NCI-H2081 (cell line): ENCODE measurements at places on chromosomes 4 and X.

- no peak for DNase-seq
These were observed 3.3 kb upstream of the RPS4X start for GRCh38 chrX:72280321-72280845.

DNA sequence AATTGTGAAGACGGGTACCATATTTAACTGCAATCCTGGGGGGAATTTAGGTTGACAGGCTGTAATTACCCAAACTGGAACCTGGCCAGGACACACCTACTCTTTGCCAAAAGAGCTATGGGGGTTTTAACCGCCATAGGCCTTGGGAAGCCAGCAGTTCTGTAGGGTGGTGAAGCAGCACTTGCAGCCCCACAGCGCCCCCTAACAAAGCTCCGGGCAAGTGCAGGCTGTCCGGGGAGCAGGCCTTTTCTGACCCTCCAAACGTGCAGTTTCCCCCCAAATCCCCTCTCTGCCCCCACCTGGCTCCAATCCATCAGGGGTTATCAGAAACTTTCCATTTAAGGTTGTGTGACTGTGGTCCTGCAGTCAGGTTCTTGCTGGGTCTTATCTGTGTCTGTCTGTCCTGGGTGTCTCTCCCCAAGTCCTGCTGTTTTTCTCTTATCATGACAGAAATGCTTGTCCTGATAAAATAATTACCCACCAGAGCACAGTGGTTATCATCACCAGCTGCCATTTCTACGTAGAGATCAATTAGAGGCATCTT is 350.9 kb downstream of the MID1IP1 start:
- peak; percentile 96 for DNase-seq

DNA sequence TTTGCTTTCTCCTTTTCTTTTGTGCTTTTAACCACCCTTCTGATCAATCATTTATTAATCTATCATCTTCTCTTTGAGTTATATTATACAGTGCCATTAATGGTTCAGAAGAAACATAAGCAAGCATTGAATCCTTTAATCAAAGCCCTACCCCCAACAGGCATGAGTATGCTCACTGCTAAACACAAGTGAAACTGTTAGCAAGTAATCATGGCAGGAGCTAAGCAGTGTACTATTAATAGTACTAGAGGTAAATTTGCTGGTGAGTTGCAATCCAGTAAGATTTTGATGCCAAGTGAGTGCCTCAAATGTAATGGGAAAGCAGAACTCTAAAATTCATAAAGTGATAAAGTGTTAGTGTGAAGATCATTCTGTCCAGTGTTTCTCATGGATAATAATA is 57.2 kb downstream of the FNIP2 start:
- DNase-seq = no peak

DNA sequence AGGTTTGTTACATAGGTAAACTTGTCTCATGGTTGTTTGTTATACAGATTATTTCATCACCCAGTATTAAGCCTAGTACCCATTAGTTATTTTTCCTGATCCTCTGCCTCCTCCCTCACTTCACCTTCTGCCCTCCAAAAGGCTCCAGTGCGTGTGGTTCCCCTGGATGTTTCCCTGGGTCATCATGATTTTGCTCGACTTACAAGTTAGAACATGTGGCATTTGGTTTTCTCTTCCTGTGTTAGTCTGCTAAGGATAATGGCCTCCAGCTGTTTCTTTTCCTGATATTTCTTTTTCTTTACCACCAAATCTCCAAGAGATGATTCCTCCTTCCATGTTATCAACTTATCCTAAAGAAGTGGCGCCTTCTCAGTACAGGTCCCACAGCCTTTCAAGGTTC is 543.1 kb upstream of the ADGRL3 start:
- DNase-seq = no peak

DNA sequence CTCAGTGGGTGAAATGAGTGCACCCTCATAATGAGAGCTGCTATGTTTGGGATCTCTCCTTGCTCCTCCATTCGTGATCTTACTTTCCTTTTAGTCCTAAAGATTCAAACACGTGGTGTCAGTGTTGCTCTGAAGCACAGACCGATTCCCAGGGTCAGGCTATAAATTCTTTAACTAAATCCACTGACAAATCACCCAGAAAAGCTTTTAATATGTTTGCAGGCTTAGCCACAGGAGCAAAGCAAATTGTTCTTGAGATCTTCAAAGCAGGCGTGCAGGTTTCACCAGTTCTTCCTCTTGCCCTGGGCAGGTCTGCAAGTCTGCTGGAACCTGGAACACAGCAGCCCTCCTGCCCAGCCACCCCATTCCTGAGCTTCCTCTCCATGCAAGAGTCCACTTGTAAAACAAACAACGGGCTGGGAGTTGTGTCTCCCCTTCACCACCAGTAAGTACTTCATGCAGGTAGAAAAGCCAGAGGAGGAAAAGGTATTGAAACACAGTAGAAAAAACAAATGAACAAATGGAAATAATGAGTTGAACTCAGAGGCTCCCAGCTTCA is 70.1 kb upstream of the ENPP6 start:
- no peak for DNase-seq

GRCh38 chr4:77203380-77204197 is 46.6 kb downstream of the CCNG2 start:
- peak; percentile 36 for DNase-seq

DNA sequence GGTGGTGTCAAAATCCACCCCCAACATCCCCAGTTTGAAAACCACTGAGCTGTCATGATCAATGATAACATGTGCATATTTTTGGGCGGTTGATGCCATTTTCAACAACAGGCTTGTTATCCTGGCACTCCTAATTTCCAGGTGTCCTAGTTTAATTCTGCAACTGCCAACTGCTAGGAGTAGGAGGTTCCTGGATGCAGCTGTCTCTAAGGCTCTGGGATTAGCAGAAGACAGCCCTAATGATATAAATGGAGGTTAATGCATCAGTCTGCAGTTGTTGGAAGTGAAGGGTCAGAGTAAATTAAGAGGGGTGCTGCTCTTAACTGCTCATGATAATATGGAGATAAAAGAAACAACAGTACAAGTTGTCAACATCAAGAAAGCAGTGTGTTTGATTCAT is 23.8 kb downstream of the ARFIP1 start:
- no peak for DNase-seq

GRCh38 chrX:154695911-154696675 is 42.7 kb upstream of the CTAG2 start:
- no peak for DNase-seq
